ENCODE measurements at places on chromosomes 11 and 22.

- DNase-seq = no peak
- no peaks in the 10 kb centered on the region for H3K4me1 ChIP-seq
- no peaks in the 10 kb centered on the region for H3K36me3 ChIP-seq
- H3K27me3 ChIP-seq = no peaks in the 10 kb centered on the region
- H3K27ac ChIP-seq = no peak overlapping the region
- H3K4me3 ChIP-seq = no peak overlapping the region
These were observed 31.8 kb downstream of the YPEL1 start for GRCh38 chr22:21703684-21704316.

- H3K27me3 ChIP-seq = no peaks in the 10 kb centered on the region
- peaks cover 17% of the 10 kb centered on the region for H3K4me1 ChIP-seq
- H3K36me3 ChIP-seq = no peaks in the 10 kb centered on the region
These were observed 16.3 kb downstream of the SMCO4 start for GRCh38 chr11:93526641-93527583.

GRCh38 chr22:40414311-40414710 is 43.9 kb downstream of the SGSM3 start:
- H3K36me3 ChIP-seq = peaks cover 4% of the 10 kb centered on the region
- H3K4me1 ChIP-seq = no peaks in the 10 kb centered on the region
- no peak for DNase-seq
- no peak overlapping the region for H3K4me3 ChIP-seq
- H3K27me3 ChIP-seq = no peaks in the 10 kb centered on the region
- no peak overlapping the region for H3K27ac ChIP-seq

DNA sequence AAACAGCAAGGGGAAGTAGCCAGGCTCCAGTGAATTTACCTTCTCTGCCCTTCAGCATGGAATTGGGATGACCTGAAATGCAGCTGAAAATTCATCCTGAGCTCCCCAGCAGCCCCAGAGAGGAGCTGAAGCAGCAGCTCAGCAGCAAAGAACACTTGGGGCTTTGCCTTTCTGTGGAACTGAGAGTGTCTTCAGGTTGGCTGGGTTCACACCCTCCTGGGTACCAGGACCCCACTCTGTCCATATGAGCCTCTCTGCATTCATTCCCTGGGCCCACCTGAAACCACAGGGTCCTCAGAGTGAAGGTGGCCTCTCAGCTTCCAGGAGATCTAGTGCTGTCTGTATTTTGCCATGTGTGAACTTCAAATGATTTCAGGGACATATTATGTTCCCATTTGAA is 429.2 kb downstream of the MN1 start:
- H3K36me3 ChIP-seq = no peaks in the 10 kb centered on the region
- no peak overlapping the region for H3K4me3 ChIP-seq
- no peak overlapping the region for H3K27ac ChIP-seq
- DNase-seq = no peak

GRCh38 chr11:94767291-94767690 is 865 bp upstream of the AMOTL1 start:
- no peak for DNase-seq
- H3K27me3 ChIP-seq = no peaks in the 10 kb centered on the region
- no peak overlapping the region for H3K27ac ChIP-seq
- H3K36me3 ChIP-seq = no peaks in the 10 kb centered on the region

GRCh38 chr11:14230407-14230806 is 128.6 kb downstream of the RRAS2 start:
- H3K36me3 ChIP-seq = no peaks in the 10 kb centered on the region
- H3K27ac ChIP-seq = no peak overlapping the region
- H3K27me3 ChIP-seq = no peaks in the 10 kb centered on the region
- no peaks in the 10 kb centered on the region for H3K4me1 ChIP-seq

GRCh38 chr11:93370260-93370659 is 39.7 kb downstream of the DEUP1 start:
- H3K27ac ChIP-seq = no peak overlapping the region
- no peaks in the 10 kb centered on the region for H3K27me3 ChIP-seq
- no peak overlapping the region for H3K4me3 ChIP-seq
- no peak for DNase-seq
- no peaks in the 10 kb centered on the region for H3K36me3 ChIP-seq

DNA sequence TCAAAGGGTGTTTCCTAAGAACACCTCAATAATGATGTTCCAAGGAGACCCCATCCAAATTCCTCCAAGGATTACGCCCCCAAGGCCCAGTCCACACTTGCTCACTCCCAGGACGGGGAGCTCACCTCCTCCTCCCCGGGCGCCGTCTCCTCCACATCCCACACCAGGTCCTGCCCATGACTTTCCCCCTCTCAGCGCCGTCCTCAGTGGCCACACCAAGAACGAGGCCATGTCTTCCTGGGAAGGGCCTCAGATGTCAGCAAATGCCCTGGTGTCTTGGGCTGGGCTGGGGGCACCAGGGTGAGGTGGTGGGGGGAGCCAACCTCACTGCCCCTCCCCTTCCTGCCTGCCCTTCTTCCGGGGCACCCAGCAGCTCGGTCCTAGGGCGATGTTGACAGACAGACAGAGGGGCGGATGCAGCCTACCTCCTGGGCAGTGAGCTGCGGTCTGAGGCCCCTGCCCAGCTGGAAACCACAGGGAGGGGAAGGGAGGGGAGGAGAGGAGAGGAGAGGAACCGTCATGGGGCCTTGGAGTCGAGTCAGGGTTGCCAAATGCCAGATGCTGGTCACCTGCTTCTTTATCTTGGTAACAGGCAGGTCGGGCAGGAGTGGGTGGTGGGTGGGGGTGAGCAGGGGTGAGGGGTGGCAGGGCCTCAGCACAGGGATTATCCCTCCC is at the start of the genes C11orf21 and TSPAN32:
C11orf21 (minus strand) TSS at position 288 of the 675 bp plus-strand sequence; CDS start at position 178, 110 bp downstream.
TSPAN32 (plus strand) TSS at position 383 of the 675 bp plus-strand sequence; CDS start at position 520, 137 bp downstream.
- H3K4me1 ChIP-seq = peaks cover 10% of the 10 kb centered on the region
- peaks cover 64% of the 10 kb centered on the region for H3K27me3 ChIP-seq
- no peak within 1 kb of the TSS for H3K4me3 ChIP-seq
- no peak within 1 kb of the TSS for H3K27ac ChIP-seq
